Fibroblast of skin of right quadriceps (primary cell): ENCODE measurements at places on chromosomes 11 and 22.
A peak's percentile ranks its signal among the peaks of the same experiment; 100 is the strongest.

DNA sequence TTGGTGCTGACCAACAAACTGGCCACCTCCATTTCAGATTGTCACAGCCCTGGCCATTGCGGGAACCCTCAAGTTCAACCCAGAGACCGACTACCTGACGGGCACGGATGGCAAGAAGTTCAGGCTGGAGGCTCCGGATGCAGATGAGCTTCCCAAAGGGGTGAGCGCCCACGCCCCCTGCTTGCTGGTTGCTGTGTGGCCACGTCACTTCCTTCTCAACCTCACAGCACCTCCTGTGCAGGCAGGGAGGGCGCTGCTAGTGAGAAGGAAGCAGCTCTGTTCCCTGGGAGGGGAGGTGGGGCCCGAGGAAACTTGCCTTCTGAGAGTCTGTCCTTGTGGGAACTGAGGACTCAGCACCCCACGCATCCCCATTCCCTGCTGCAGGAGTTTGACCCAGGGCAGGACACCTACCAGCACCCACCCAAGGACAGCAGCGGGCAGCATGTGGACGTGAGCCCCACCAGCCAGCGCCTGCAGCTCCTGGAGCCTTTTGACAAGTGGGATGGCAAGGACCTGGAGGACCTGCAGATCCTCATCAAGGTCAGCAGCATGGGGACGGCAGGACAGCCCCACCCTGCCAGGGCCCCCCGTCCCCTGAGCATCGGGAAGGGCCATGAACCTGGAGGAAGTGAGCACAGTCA, 19.3 kb downstream of the POLR3H start:
- DNase-seq = no peak

DNA sequence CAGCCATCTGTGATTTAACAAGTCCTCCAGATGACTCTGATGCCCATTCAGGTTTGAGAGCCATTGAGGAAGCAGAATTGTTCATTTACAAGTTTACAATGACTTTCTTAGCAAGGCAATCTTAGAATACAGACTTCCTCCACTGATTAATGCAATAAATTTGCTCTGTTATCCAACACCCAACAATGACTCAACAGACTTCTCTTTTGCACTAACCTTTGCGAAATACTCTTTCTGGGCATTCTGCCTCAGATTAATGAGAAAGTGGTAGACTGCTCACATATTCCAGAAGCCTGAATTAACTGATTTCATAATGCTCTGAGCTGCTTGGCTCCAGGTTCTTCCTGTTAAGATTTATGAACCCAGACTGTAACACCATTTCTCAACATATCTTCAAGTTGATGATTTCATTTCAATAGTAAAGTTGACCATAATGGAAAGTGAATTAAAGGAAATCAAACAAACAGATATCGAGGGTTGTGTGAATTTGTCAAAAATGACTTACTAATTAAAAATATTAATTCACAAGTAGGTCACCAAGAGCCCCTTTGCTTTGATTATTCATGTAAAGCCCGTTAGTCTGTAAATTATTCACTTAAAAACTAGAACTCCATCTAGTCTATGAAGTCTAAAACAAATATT, 70.5 kb upstream of the BLID start:
- DNase-seq = peak; percentile 99

- DNase-seq = no peak
These were observed 52.4 kb downstream of the CACNA1I start for GRCh38 chr22:39622881-39623367.

DNA sequence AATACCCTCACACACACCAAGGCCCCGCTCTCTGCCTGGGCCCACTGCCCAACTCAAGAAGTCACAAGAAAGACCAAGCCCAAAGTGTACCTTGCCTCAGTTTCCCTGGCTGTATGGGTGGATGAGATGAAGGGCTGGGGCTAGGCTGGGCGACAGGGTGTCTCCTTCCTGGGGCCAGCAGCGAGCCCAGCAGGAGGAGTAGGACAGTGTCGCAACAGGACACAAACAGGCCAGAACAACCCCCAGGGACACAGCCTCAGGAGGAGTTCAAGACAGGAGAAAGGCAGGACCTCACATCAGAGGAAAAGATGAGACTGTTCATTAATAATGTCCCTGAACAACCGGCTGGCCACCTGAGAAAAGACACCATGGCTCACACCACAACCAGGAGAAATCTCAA, 13.3 kb downstream of the CSNK1E start:
- DNase-seq = no peak

DNA sequence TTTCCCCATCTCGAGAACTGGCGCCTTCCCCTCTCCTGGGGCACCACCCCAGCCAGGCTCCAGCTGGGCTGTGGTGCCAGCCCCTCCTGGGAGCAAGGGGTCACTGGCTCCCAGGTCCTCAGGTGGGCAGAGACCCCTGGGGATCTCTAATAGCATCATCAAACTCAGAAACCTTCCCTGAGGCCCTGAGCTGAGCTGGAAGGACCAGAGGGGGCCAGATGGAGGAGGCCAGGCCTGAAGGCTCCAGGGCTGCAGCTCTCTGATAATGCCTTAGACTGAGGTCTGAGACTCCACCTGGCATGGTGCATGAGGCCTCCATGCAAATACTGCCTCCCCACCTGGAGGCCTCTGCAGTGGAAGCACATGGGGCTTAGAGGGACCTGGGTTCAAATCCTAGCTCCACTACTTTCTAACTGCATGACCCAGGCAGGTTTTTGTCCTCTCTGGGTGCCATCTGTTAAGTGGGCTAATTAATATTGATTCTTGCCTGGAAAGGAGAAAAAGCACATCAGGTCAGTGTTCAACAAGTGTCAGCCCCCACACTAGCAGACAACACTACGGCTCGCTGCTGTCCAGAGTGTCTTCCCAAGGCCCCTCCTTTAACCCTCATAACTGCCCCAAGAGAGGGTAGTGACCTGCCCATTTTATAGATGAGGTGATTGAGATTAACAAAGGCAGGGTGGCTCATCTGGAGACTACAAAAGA, 1.5 kb downstream of the MAPK8IP1 start:
- DNase-seq = no peak

- peak; percentile 92 for DNase-seq
These were observed 22.3 kb downstream of the VPS37C start for GRCh38 chr11:61138935-61139334.

DNA sequence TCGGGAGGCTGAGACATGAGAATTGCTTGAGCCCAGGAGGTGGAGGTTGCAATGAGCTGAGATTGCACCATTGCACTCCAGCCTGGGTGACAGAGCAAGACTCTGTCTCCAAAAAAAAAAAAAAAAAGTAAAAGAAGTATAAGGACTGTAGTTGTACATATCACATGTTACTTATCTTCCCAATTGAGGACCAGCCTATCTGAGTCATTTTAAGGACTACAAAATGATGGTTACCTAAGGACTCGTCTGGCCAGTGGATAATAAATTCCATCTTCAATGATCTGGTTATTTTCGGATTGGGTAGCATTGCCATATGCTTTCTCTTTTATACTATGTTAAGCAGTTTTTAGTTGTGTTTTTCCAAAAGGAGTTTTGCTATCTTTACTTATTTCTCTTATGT, 55.3 kb downstream of the PPFIA1 start:
- no peak for DNase-seq

DNA sequence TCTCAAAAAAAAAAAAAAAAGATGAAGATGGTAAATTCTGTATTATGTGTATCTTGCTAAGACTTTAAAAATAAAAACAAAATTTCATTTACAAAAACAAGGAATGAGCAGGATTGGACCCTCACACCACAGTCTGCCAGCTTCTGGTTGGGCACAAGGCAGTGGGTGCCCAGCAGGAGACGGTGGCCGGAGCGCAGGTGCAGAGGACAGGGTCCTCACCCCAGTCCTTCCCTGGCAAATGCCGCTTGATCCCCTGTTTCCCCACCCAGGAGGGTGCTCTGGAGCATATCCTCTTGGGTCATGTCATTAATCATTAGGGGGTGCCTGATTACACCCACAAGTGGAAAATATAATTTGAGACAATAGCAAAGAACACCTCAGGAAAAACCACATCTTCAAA, 31.2 kb downstream of the SHANK2 start:
- DNase-seq = no peak

GRCh38 chr11:57357856-57358255, 19.7 kb downstream of the P2RX3 start:
- peak; percentile 16 for DNase-seq

DNA sequence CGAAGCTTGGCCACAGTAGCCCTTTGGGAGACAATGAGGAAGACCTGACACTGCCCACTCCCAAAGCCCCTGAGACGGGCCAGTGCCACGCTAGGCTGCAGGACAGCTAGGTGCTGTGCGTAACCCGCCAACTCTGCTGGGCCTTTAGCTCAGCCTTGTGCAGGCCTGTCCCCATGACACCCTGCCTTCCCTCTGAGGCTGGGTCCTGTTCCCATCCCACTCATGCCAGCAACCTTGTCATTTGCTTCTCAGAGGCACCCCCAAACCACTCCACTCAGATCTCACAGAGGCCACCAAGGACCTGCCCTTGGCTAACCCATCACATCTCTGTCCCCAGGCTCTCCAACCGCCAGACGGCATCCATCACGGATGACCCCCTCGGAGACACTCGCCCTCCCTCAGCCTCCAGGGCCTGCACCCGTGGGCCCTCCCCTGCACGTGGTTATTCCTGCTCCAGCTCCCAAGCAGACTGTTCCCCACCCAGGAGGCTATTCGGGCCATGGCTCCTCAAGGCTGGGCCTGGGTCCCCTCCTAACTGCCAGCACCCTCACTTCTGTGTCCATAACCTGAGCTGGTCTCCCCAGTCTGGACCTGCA, 11.1 kb downstream of the CELSR1 start:
- DNase-seq = no peak

GRCh38 chr11:70097783-70098563, 19.9 kb downstream of the ANO1 start:
- no peak for DNase-seq
